CD4-positive, CD25-positive, alpha-beta regulatory T cell (primary cell): ENCODE measurements at places on chromosomes 5 and 9. TPM values are rescaled to one million over a fixed set of nuclear protein-coding genes. Genes with fewer than 3 reads are reported as not detected.

DNA sequence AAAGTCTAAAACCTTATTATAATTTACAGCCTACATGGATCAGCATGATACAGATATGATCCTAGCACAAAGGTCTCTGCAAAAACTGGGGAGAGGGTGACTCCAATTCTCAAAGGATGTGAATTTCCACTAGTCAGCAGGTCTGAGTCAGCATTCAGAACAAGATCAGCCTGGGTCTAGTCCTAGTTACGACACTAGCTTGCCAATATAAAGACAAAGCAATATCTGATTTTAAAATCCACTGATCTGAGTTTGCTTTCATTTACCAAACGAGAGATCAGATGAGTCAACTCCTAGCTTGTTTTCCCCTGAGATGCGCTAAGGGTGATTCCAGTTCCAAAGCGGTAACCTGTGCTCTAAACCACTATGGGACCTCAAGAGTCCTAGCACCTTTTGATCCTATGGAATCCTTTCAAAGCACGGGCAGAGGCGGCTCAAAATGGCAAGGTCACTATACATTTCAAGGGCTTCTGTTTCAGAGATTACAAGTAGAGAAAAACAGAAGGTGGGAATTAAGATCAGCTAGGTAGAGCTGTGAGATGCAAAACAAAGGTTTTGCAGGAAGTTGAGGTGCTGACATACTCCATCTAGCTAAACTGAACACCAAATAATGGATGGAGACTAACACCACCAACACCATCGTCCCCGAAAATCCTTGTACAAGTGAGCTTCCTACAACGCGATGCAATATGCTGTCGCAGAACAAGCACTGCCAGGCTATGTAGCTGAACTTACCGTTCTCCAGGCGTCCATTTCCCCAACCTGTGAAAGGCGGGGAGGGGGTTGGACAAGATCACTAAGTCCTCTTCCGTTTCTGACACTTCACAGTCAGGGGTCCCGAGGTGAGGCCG, 906 bp downstream of the SLC25A51 start:
- H3K4me1 ChIP-seq = peaks cover 26% of the 10 kb centered on the region
- peaks cover 2% of the 10 kb centered on the region for H3K27me3 ChIP-seq
- peak overlapping the region; percentile 87 for H3K27ac ChIP-seq
- peak overlapping the region; percentile 83 for H3K4me3 ChIP-seq
- DNase-seq = no peak

DNA sequence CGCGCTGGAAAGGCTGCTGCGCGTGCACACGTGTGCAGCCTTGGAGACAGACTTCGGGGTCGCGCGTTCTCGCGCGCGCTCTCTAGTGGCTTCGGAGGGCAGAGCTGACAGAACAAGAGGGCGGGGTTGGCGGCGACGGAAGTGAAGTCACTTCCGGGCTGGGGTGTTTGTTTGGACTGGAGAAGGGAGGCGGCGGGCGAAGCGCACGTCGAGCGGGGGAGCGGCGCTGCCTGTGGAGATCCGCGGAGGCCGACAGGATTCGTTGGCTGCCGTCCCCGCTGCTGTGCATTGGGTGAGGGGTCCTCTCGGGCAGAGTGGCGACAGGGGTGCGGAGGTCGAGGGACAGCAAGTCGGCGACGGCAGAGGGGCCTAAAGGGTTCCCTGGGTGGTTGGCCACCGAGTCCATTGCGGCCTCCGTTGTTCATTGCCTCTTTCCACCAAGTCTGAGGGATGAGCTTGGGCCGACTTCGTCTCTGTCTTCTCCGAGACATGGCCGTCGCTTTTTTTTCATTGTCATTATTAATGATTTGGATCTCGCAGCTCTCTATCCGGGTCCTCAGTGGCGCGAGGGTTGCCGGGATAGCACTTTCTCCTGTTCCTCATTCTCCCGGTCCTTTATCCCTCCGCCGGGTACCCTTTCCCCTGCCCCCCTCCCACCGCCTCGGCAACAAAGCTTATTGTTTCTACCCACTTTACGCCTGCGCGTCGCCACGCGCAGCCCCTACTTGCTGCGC, at the start of gene PAIP2:
Gene PAIP2, plus strand, starts transcription at position 166 of the 734 bp plus-strand sequence. CDS start 21,931 bp downstream, outside the sequence.
- peaks cover 34% of the 10 kb centered on the region for H3K4me1 ChIP-seq
- no peaks in the 10 kb centered on the region for H3K27me3 ChIP-seq
- DNase-seq = peak; percentile 97
- H3K27ac ChIP-seq = peak within 1 kb of the TSS; percentile 100
- peak within 1 kb of the TSS; percentile 96 for H3K4me3 ChIP-seq

The NUTM2G gene
- total RNA-seq = not detected

DNA sequence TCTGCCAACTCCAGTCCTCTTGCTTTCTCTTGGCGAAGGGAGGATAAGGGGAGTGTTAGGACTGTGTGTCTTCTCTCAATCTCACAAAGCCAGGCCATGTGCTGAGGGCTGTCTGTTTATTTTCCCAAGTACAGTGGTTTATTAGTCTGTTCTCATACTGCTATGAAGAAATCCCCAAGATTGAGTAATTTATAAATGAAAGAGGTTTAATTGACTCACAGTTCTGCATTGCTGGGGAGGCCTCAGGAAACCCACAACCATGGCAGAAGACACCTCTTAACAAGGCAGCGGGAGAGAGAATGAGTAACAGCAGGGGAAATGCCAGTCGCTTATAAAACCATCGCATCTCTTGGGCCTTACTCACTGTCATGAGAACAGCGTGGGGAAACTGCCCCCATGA, 36.2 kb upstream of the CKS2 start:
- H3K4me1 ChIP-seq = no peaks in the 10 kb centered on the region
- peaks cover 16% of the 10 kb centered on the region for H3K27me3 ChIP-seq
- DNase-seq = no peak
- no peak overlapping the region for H3K27ac ChIP-seq
- no peaks in the 10 kb centered on the region for H3K36me3 ChIP-seq

The F2RL2 gene
- total RNA-seq = not detected

- H3K36me3 ChIP-seq = no peaks in the 10 kb centered on the region
- no peak for DNase-seq
- no peaks in the 10 kb centered on the region for H3K27me3 ChIP-seq
- H3K4me1 ChIP-seq = no peaks in the 10 kb centered on the region
- no peak overlapping the region for H3K27ac ChIP-seq
Measured at GRCh38 chr5:2139478-2139877, 256.8 kb upstream of the IRX4 start.

DNA sequence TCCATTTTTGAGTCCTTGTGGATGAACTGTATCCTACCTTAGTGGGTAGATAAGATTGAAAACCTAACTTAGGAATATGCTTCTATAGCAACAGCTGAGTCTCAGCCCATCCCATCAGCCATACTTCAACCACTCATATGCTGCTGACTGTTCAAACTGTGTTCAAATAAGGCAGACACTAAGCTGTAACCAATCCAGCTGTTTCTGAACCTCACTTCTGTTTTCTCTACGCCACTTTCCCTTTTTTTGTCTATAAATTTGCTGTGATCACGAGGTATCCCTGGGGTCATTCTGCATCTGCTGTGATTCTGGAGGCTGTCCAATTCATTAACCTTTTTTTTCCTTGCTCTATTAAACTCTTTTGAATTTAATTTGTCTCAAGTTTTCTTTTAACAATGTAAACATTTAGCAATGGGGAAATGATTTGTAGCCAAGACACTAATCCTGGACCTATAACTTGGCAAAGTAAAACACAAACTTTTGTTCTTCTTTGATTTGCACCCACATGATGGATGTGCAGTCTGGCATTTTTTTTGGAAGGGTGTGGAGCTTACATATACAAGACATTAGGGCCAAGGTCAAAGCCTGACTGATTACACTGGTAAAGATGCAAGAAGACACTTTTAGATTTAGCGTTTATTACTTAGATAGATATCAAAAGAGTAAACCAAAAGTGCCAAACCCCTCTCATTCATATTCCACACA, 14.9 kb upstream of the SCGB3A2 start:
- H3K4me1 ChIP-seq = no peaks in the 10 kb centered on the region
- no peak overlapping the region for H3K27ac ChIP-seq
- no peak for DNase-seq
- no peak overlapping the region for H3K4me3 ChIP-seq
- H3K27me3 ChIP-seq = peaks cover under 1% of the 10 kb centered on the region

- H3K36me3 ChIP-seq = no peaks in the 10 kb centered on the region
- no peak overlapping the region for H3K4me3 ChIP-seq
- H3K27me3 ChIP-seq = no peaks in the 10 kb centered on the region
- H3K4me1 ChIP-seq = no peaks in the 10 kb centered on the region
Measured at GRCh38 chr9:115978091-115978490, 175.5 kb upstream of the PAPPA start.

DNA sequence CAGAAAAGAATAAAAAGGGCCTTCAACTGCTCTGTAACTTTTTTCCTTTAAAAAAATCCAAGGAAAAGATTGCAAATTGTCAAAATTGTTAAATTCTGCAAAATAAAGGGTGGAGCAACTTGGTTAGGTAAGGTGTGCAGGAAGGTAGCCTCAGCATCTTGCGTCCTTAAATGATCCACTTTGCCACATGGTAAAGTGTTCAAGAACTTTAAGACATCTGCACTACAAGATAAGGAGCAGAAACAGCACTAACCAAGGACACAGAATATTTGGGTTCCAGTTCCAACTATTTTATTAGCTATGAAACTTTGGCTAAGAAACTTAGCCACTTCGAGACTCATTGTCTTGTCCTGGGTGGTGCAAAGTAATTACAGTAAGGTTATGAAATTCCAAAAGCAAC, 53.7 kb downstream of the ANKRD55 start:
- H3K27me3 ChIP-seq = peaks cover 4% of the 10 kb centered on the region
- no peak overlapping the region for H3K4me3 ChIP-seq
- no peaks in the 10 kb centered on the region for H3K4me1 ChIP-seq
- no peaks in the 10 kb centered on the region for H3K36me3 ChIP-seq
- no peak for DNase-seq
- H3K27ac ChIP-seq = no peak overlapping the region

DNA sequence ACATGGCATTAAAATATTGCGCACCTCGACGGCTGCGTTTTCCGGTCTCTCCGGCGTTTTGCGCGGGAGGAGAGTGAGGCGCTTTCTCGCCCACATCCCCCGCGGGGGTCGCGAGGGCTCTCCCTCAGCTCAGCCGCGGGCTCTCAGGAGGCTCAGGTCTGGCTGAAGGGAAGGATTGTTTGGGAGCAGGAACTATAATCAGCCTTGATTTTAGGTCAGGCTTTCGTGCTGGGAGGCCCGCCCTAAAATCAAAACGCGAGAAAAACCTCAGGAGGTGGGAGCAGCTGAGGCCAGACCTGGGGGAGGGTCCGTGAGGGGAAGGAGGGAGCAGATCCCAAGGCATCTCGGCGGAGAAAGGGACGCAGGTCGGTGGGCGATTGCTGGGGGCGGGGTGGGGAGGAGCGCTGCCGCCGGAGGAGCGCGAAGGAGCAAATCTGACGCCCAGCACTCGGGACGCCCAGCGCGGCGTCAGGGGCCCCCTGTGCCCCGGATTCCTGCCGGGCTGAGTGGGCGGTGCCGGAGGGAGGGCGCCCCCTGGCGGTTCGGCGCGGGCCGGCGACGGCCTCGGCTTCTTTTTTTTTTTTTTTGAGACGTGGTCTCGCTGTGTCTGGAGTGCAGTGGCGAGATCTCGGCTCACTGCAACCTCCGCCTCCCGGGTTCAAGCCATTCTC, 18.7 kb upstream of the RNF130 start:
- H3K4me3 ChIP-seq = no peak overlapping the region
- H3K4me1 ChIP-seq = peaks cover 9% of the 10 kb centered on the region
- no peaks in the 10 kb centered on the region for H3K36me3 ChIP-seq

The TLX3 gene
- total RNA-seq = not detected

DNA sequence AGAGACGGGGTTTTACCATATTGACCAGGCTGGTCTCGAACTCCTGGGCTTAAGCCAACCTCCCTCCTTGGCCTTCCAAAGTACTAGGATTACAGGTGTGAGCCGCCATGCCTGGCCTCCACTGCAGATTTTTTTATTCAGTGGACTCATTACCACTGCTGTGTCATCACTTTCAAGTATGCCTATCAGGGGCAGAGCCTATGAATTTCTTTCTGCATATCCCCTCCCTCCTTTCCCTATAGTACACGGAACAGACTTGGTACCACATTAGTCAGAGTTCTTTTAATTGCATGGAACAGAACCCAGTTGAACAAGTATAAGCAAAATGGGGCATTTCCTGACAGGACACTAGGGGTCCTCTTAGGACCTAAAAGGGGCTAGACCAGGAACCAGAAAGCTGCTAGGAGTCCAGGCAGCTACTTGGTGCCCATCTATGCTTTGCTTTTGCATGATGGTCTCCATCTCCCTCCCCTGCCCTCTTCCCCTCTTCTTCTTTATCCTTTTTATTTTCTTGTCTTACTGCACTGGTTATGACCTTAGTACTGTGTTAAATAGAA, 5.8 kb downstream of the BSPRY start:
- H3K27ac ChIP-seq = no peak overlapping the region
- H3K27me3 ChIP-seq = peaks cover 13% of the 10 kb centered on the region
- H3K4me1 ChIP-seq = peaks cover 10% of the 10 kb centered on the region
- no peak for DNase-seq

The SGCD gene
- not detected for total RNA-seq

DNA sequence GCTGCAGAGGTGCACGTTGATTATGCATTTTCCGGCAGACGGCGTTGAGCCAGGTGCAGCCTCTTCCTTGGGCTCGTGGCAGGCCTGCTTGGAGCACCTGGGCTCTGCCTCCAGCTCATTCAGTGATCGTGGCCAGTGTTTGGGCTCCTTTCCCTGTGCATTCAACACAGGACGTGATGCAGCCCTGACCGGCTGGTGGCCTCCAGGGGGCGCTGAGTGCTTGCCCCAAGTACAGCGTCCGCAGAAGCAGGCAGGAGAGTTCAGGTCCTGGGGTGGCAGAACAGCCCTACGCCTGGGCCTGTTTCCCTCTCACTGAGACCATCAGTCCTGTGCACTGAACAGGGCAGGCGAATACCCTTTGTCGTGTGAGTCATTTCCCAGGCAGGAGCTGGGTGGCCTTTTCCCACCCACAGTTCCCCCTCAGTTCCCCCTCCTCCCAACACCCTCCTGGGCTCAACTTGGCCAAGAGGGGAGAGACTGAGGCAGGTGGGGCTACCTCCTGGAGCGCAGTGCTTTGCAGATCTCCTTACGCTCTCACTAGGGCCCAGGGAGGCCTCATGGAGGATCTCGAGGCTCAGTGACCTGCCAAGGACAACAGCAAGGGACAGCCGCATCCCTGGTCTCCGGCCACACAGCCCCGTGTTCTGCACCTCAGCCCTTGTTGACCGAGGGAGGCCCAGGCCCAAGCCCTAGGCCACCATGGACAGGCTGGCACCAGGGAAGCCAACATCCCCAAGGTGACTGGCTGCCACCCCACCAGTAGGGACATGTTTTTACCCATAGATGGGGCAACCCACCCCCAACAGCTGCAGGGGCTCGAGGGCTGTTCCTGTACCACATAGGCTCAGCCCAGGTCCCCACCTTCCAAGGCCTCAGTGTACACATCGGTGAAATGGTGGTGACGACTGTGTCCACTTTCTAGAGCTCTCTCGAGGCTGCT, 52.9 kb downstream of the LRSAM1 start:
- peak; percentile 62 for DNase-seq
- H3K4me3 ChIP-seq = no peak overlapping the region
- peaks cover 4% of the 10 kb centered on the region for H3K36me3 ChIP-seq
- H3K27ac ChIP-seq = no peak overlapping the region
